RKO (cell line): ENCODE measurements at places on chromosomes 13 and 19.

GRCh38 chr13:99834246-99834645 is 137.3 kb downstream of the ZIC5 start:
- no peak for DNase-seq

- DNase-seq = no peak
Measured at GRCh38 chr13:29465741-29466293, 129.7 kb downstream of the SLC7A1 start.

GRCh38 chr13:72168126-72168855 is 301.3 kb upstream of the DACH1 start:
- no peak for DNase-seq

- no peak for DNase-seq
Measured at GRCh38 chr13:110929104-110929777, 14.4 kb upstream of the ANKRD10 start.

DNA sequence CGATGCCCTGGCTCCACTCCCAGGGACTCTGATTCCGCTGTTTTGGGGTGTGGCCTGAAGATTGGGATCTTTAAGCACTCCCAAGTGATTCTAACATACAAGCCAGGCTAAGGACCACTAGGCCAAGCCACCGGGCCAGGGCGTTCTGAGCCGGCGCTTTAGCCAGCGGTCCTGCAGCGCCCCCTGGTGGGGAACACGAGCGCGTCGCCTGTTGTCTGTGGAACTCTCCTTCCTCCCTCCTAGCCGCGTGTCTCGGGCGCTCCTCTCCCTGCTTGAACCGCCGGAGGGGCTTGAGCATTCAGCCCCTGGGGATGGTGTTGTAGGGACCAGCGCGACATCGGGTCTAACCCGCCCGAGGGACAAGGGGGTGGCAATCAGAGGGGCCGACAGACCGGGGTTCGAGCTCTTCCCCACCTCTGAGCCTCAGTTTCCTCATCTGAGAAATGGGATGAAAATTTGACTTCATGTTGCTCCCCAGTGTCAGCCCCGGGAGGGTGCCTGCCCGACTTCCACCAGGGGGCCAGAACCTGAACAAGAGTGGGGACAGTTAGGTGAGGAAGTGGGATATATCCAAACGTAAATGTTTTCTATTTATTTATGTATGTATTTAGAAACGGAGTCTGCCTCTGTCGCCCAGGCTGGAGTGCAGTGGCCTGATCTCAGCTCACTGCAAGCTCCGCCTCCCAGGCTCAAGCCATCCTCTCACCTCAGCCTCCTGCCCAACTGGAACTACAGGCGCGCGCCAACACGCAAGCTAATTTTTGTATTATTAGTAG is 18.0 kb upstream of the PNMA8B start:
- DNase-seq = peak; percentile 76

GRCh38 chr19:12090807-12091206 is 26.3 kb downstream of the ZNF844 start:
- peak; percentile 42 for DNase-seq
